AG09309 (cell line): ENCODE measurements at places on chromosomes 7 and 10.

GRCh38 chr7:141875453-141875852 lies 34.2 kb upstream of the PRSS37 start:
- DNase-seq, result no peak

DNA sequence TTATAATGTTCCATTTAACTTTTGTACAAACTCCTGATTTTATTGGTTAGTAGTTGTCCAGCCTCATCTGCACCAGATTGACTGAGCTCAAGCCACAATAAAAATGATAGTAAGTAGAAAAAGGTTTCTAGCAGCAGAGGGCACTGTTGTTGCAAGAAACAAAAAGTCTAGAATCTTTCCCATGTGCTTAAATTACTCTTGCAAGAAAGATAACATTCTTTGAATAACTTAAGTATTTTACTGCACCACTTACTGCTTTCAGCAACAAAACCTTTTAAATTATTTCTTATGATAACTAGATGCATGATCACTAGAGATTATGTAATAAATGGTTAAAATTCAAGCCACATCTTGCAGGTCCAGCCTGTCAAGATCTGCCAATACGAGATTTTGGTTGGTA lies 27.0 kb downstream of the LMOD2 start:
- peak; percentile 52 for DNase-seq

DNA sequence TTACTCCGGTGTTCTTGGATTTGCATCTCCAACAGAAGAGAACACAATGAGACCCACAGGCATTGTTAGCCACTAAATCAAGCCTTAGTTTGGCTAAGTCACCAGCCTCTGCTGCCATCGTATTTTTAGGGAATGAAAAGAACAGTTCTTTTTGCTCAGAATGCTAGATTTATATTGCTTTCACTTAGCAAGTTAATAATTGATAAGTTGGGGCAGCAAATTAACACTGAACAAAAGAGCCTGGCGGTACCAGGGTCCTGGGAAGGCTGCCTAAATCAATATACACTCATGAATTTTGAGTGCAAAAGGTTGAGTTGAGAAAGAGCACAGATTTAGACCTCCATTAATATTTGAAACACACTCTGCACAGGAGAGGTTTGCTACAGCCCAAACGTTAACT lies 767.7 kb downstream of the TYW1 start:
- DNase-seq, result no peak

GRCh38 chr10:115706488-115707076 lies 566.4 kb downstream of the GFRA1 start:
- peak; percentile 5 for DNase-seq

GRCh38 chr10:5987747-5988146 lies 10.4 kb upstream of the IL15RA start:
- no peak for DNase-seq

- DNase-seq, result no peak
These were observed 15.7 kb upstream of the ZNF862 start for GRCh38 chr7:149822353-149822943.

GRCh38 chr7:56092789-56093531 lies at the start of gene PHKG1:
PHKG1 (minus strand) TSS chr7:56092952; CDS start chr7:56088941, 4,011 bp downstream.
- peak; percentile 72 for DNase-seq

DNA sequence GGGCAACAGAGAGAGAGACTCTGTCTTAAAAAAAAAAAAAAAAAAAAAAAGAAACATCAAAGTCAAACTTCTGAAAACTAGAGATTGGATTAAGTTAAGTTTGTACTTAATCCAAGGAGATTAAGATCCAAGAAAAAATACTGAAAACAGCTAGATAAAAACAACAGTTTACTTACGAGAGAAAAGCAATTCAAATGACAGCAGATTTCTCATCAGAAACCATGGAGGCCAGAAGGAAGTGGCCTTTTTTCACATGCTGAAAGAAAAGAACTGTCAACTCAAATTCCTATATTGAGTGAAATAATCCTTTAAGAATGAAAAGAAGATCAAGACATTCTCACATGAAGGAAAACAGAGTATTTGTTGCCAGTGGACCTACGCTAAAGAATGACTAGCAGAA lies 5.4 kb upstream of the CCDC71L start:
- DNase-seq, result no peak

- DNase-seq, result no peak
These were observed 53.9 kb upstream of the SEPHS1 start for GRCh38 chr10:13402021-13402420.

- DNase-seq, result no peak
These were observed 22.0 kb downstream of the TMEM176B start for GRCh38 chr7:150778014-150778737.

GRCh38 chr10:129680661-129681344 lies 213.8 kb downstream of the MGMT start:
- DNase-seq, result no peak

- DNase-seq, result no peak
These were observed 6.9 kb downstream of the FAM241B start for GRCh38 chr10:69636626-69637605.

DNA sequence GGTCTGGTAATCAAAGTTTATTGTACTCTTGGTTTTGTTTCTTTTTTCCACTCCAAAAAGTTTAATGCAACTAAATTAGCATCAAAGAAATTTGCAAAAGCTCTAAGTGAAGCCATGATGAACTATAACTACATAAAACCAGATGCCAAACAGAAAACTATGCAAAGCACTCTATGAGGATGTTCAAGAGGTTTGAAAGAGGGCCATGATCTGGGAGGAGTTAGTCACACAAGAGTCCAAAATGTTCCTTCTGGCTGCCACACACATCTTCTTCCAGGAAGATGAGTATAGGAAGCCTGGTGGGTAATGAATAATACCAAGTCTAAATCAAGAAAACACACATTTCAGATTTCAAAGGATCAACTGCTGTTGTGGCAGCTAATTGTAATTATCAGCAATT lies 28.4 kb downstream of the GLI3 start:
- no peak for DNase-seq

- no peak for DNase-seq
These were observed 2.6 kb upstream of the PLCE1 start for GRCh38 chr10:93991114-93991513.

DNA sequence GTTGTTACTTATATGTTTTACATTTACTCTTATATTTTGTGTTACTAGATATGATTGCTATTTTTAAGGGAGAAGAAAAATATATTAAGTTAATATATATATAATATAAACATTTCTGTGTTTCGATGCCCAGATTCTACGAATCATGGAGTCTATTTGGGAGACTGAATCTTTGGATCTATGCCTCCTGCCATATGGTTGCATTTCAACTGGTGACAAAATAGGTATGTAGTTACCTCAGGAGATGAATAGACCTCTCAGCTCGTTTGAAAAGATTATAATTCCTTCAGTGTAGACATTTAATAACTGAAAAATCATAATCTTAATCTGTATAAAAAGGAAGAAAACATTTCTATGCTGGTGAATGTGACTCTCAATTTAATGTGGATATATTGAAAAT lies 16.9 kb downstream of the PIK3CG start:
- no peak for DNase-seq

DNA sequence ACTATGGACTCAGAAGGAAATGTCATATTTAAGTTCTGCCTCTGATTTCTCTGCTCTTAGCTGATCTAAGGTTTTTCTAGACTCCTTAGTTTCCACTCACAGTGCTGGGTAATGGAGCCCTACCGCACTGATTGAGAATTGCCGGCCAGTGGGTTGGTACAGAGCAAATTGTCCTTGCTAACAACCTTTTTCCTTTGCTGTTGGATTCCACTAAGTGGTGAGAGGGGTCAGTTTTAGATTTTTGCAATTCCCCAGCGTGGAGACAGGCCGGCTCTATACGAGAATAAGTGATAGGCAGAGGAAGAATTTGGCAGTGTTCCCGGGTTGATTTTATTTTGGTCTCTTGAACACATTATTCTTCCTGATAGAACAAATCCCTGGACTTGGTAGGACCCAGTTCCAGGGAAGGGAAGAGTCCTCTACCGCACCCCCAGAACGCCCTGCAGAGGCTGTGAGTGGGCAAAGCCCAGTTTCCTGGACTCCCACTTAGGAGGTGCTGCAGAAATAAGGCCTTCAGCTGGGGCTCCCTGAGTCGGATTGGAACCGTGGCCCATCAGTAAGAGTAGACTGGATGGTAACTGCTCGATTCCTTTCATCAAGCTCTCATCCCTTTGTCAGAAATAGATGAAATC lies 3.0 kb upstream of the NRP1 start:
- DNase-seq, result peak; percentile 40

DNA sequence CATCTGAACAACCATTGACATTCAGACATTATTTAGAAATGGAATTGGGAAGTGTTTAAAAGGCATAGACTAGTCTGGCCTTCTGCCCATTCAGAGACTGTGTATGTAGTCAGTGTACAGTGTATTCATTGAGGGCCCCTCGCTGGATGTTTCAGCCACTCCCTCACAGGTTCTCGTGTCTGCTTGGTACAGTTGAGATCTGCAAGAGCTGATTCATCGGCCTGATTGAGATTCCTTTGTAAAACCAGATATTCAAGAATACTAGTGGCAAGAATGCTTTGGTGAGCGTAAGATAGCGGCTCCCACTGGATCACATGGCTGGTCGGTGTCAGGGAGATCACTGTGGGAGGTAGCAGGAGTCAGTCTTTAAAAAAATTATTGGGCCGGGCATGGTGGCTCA lies 119.5 kb downstream of the TCF7L2 start:
- DNase-seq, result no peak

GRCh38 chr7:98168181-98168903 lies 42.9 kb upstream of the BHLHA15 start:
- DNase-seq, result no peak

DNA sequence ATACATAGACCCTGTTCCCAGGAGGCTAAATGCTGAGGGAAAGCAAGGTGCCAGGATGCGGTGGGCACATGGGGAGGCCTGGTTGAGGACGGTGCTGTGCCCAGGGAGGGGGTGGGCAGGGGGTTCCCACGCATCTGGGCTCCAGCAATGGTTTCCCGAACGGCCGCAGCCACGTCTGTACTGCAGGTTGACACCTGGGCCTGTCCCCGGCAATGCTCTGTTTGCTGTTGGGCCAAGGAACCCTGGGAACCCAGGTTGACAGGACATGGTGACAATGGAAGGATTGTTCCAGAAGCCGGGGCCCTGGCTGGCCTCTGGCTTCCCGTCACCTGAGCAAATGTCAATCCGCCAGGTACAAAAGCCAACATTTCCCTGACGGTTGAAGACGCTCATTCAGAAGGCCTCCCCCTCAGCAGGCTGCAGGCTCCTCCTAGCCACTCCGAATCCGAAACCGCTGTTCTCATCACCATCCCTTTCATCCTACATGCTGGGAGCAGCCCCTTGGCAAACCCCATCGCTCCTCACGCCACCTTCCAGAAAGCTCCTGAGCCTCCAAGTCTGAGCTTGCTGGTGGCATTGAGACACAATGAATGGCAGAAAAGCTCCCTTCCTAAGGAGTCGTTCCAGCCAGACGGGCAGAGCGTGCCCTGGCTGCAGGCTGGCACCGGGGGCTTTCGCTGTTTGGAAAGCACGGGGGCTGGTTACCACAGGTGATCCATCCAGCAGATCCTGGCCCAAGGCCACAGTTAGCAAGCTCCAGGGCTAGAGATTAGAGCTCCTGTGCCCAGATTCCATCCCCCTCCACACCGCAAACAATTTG lies 31.2 kb downstream of the SPOCK2 start:
- no peak for DNase-seq

DNA sequence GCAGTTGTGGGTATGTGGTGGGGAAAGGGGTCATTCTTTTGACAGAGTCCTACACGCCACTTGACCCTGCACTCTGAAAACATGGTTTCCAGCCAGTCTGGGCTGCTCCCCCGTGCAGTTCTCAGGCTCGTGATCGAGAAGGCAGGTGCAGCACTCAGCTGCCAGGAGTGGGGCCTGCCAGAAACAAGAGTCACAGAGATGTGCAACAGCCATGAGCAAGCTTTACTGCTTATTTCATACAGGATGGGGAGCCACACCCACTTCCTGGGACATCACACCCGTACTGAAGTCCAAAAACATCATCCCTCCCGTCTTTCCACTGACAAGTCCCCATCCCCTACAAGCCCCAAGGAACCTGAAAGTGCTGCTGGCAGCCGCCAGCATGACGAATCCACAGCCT lies 9.3 kb downstream of the ATG9B start:
- DNase-seq, result no peak

- no peak for DNase-seq
These were observed 32.1 kb downstream of the ZMYND11 start for GRCh38 chr10:167383-167782.

DNA sequence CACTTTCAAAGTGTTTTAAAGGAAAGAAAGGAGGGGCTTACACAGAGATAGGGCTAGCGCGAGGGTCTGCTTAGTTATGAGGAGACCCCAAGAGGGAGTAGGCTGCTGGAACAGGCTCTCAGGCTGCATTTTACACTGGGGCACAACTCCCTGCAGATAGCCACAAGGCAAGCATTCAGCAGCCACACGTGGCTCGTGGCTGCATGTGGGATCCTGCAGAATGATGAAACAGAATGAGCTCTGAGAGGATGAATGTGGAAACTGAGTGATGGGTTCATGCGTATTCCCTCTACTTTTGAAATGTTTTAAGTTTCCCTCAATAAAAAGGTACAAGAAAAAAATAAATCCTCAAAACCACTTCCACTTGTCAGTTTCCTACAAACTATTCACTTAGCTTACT lies 37.0 kb downstream of the PIP4K2A start:
- no peak for DNase-seq

DNA sequence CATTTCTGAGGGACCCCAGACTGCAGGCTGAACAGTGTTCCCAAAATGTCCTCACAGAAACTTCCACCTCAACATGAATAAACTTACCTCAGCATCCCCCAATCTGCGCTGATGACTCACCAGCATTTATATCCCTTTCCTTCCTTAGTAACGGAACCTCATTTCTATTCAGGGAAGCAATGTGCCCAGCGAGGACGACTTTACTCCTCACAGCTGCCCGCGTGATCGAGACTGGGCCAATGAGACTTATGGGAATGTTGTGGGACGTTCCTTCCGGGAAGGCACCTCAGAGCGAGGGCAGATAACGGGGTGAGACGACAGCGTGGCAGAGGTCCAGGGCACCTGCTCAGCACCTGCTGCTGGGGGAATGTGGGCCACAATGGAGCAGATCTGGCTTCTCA lies 73.1 kb upstream of the CAMK2B start:
- no peak for DNase-seq

DNA sequence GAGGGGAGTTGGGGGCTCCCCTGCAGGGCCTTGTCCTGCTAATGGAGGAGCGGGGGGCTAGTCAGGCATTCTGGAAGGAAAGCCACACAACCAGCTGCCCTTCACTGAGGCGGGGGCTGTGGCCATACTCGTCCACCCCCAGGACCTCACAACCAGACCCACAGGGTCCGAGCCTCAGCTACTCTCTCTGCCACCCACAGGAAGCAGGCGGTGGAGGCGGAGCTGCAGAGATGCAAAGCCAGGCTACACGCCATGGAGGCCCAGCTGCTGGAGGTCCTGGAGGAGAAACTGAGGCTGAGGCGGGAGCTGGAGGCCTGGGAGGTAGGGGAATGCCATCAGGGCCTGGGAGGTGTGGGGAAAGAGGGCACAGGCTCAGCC lies 3.1 kb downstream of the ABHD11 start:
- no peak for DNase-seq

- no peak for DNase-seq
These were observed 34.3 kb downstream of the HTRA1 start for GRCh38 chr10:122495406-122496340.

GRCh38 chr10:91345716-91346115 lies 64.4 kb upstream of the HECTD2 start:
- DNase-seq, result no peak
